A549 treated with dexamethasone at 1 μM for 4 hours (cell line): ENCODE measurements at places on chromosomes 6 and 20. TPM values are rescaled to one million over a fixed set of nuclear protein-coding genes. Genes with fewer than 3 reads are reported as not detected.

The NELFCD gene
- total RNA-seq = 39.5 to 47.3 TPM (median 45.4 TPM) in 5 replicates

The RBPJL gene
- total RNA-seq = not detected in 5 replicates

The CGAS gene
- 3.3 to 4.5 TPM (median 4.1 TPM) in 5 replicates for total RNA-seq

The MDN1 gene
- 7.6 to 11.8 TPM (median 11.0 TPM) in 5 replicates for total RNA-seq

The SLC12A5 gene
- total RNA-seq = 13.5 to 16.4 TPM (median 13.9 TPM) in 5 replicates
